Bone marrow (tissue), 2 donors: ENCODE measurements at places on chromosomes 16 and 17.

GRCh38 chr16:84660973-84661372, 12.7 kb downstream of the KLHL36 start:
- DNase-seq = no peak

GRCh38 chr16:63223851-63224250, 1187.6 kb upstream of the CDH8 start:
- no peak for DNase-seq

DNA sequence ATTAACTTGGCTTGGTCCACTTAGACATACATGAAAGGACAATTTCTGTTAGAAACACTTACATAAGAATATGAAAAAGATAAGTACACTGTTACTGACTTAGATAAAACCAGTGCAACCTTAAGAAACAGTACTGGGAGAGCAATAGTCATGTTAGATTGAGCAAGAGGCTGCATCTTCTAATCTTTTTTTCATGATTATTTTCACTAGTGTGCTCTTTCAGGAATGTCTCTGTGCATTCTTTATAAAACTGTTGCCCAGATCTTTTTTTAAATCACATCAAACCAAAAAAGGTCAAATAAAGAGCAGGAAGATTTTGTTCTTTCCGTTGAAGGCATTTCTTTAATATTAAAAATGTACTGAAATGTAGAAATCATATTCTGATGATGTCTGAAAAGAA, 100.7 kb upstream of the AXIN2 start:
- DNase-seq = no peak

DNA sequence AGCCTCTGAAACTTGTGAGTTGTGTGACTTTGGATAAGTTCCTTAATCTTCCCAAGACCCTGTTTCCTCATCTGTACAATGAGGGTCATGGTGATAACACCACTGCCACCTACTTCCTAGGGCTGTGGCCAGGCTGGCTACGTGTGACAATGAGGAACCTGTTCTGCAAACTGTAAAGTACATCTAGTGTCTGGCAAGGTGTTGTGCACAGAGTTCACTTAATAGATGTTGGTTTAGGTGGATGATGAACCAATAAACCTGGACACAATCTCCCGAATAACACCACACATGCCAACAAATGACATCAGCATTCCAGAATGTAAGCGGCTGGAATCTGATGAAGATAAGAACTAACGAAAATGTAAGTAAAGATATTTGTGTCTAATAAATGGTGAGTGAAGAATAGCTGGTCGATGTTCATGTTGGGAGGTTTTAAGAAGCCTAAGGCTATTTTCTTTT, 82.3 kb downstream of the MARCHF10 start:
- no peak for DNase-seq

DNA sequence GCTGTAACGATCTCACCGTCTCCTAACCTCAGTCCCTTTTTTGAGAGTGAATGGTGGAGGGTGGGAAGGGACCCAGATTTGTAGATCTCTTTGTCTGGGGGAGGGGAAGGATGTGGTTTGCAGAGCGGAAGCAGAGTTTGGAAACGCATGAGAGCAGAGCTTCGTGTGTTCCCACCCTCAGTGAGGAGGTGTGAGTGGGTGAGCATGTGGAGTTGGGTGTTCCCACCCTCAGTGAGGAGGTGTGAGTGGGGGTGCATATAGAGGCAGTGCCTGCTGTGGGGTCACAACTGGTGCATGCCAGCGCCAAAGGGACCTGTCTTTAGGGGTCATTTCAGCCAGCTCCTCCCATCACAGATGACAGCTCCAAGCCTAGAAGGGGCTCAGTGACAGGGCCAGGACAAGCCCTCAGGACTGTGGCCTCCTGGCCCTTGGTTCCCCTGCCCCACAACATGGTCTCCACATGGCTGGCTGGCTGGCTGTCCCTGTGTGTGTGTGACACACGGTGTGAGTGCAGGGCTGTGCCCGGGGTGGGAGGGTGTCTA, 1.8 kb upstream of the CISD3 start:
- peak; percentile 10 for DNase-seq

GRCh38 chr17:7562208-7562605, 488 bp downstream of the SENP3 start:
- no peak for DNase-seq

- DNase-seq = no peak
Observed at GRCh38 chr16:11006656-11007055, 62.3 kb downstream of the CLEC16A start.

- DNase-seq = no peak
Observed at GRCh38 chr16:64295466-64295865, 826.4 kb downstream of the CDH11 start.

DNA sequence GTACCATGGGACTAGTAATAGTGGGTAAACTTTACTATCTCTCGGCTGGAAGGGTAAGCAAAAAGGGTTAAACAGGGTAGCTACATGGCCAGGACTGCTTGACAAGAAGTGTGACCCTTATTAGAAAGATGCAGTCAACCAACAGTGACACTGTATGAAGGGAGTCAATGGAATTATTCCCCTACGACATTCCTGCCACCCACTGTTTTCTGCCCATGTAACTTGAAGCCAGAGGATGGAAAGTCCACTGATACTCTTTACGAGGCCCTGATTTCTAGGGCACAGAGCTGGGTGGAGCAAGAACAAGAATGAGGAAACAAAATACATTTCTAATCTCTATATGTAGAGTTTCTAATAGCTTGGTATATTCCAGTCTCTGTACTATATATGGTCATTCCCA, 1102.5 kb downstream of the CDH11 start:
- no peak for DNase-seq

DNA sequence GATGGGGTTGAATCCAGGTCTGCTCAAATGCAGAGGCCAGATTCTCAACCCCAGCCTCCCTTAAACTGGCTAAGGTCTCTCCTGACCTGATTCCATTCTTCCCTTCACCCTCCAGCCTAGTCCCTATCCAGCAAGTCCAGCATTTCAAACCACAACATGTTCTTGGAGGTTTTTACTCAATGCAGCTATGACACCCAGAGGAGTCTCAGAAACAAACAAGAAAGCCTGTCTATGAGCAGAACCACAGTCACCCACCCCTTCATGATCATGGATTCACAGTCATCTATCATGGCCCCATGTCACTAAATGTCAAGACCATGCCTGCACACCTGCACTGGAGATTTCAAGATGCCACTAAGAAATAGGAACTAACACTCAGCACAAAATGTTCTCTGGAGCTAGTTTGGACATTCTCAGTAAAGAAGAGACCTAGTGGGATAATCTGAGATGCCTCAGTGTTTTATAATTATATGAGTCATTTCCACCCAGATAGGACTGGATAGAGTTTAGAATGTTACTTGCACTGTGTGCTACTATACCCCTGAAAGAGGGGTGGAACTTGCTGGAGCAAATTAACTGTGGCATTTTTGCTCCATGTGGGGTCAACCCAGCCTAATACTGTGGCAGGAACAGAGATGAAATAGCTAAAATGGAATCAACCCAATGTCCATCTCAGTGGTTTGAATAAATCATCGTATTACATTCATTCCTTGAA, 9.5 kb upstream of the METTL22 start:
- DNase-seq = no peak

- DNase-seq = no peak
Observed at GRCh38 chr17:74408815-74409214, 23.1 kb upstream of the GPRC5C start.

- DNase-seq = no peak
Observed at GRCh38 chr17:76905036-76905435, 36.8 kb downstream of the MGAT5B start.

GRCh38 chr16:56688762-56689161, 6.5 kb downstream of the MT1X start:
- no peak for DNase-seq

DNA sequence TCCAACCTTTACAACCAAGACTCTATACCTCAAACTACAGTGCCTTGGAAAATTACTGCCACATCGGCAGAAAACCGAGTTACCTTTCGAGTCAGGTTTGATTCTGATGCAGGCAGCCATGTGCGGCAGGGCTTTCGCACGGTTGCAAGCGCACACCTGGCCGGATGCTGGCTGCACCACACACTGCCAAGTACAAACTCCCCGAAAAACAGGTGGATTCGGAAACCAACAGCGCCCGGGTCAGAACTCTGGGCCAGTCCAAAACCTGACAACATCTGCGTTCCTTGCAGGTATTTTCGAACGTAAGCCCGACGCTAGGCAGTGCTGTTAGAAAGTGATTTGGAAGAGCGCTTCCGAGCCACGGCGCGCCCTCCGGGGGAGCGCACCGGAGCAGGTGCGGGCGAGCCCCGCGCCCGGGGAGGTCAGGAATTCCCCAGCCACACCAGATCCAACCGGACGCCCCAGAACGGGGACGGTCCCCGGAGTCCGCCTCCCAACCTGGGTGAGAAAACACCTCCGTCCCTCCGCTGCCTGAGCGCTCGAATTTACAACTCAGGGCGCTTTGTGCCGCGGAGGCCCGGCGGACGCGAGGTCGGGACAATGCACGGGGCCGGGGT, 1.2 kb downstream of the USP7 start:
- DNase-seq = no peak

DNA sequence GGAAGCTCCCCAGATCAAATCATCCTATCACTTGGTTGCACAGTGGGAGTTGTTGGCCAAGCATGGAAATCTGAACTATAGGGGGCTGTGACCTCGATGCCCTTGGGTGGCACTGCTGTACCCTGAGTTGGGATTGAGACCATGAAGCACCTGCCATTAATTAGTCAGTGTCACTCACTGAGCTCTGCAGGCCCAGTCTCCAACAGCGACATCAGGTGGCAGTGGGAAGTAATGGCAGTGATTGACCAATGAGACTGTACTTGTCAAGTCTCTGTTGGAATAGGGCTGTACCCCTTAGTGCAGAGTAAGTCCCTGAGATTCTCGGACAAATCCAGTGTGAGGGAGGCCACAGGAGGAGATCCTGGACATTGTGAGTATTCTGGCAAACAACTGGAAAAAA, 118.0 kb upstream of the RPL38 start:
- DNase-seq = no peak

- no peak for DNase-seq
Observed at GRCh38 chr17:9402590-9403199, 172.9 kb downstream of the STX8 start.

DNA sequence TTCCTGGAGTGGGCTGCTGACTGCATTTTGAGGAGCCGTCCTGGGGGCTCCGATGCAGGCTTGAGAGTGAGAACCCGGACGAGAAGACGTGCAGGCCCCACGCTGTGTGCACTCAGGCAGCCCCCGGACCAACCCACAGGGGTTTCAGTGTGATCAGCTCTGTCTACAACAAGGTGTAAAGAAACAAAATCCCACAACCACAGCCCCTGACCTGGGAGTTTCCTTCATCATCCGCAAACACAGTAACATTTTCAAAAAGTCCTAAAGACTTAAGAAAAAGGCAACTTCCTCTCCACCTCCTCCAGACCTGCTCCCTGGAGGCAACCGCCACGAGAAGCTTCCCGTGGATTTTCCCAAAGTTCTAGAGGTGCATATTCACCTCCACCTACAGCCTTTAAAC, 15.4 kb upstream of the MEAK7 start:
- no peak for DNase-seq

- no peak for DNase-seq
Observed at GRCh38 chr16:3782566-3782965, 65.2 kb upstream of the TRAP1 start.

- no peak for DNase-seq
Observed at GRCh38 chr17:19482576-19482975, 51.1 kb upstream of the SLC47A1 start.

DNA sequence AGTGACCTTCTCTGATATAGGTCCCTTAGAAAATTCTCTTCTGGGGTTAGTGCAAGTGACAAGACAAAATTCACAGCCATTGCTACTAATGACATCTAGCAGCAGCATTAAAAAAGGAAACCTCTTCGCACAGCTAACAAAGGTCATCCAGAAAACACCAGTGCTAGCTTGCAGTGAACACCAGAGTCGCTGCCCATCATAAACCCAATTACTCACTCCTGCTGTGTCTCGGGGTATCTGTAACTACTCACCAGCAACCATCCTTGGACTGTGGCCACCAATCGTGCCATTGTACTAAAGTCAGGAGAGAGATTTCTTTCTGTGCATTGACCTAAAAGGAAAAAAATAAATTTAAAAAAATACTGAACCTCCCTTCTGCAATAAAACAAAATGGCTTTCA, 1494.7 kb upstream of the CDH8 start:
- no peak for DNase-seq

DNA sequence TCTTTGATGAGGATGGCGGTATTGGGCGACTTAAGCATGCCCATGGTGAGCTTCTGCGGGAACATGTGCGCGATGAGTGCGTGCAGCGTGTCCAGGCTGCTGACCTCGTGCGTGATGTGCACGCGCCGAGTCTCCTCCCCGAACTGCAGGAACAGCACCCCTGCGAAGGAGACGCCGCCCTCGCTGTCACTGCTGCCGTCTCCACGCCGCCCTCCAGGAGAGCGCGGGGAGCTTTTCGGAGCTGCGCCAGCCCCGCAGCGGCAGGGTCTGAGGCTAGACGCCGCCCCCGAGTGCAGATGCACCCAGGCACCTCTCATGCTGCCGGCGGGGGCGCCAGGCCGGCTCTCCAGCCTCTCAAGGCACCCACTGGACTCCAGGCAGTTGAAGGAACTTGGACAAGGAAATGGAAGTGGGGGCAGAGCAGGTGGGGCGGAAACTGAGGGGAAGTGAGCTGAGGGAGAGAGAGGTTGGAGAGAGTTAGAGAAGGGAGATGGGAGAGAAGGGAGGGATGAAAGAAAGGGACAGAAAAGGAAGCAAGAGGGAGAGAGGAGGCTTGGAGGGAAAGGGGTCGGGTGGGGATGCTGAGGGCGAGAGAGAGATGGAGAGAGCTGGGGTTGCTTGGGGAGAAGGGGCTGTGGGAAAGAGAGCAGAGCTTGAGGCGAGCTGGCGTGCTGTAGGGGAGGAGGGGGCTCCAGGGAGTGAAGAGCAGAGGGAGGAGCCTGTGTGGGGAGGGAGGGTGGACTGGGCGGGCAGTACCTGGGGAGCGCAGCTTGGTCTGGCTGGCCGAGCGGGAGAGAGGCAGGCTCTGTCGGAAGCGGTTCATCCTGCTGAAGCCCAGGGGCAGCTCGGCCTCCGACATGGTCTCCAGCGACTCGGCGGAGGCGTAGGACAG, 42.1 kb downstream of the SRCIN1 start:
- DNase-seq = no peak

- DNase-seq = no peak
Observed at GRCh38 chr17:6670999-6671398, 19.4 kb downstream of the C17orf100 start.

DNA sequence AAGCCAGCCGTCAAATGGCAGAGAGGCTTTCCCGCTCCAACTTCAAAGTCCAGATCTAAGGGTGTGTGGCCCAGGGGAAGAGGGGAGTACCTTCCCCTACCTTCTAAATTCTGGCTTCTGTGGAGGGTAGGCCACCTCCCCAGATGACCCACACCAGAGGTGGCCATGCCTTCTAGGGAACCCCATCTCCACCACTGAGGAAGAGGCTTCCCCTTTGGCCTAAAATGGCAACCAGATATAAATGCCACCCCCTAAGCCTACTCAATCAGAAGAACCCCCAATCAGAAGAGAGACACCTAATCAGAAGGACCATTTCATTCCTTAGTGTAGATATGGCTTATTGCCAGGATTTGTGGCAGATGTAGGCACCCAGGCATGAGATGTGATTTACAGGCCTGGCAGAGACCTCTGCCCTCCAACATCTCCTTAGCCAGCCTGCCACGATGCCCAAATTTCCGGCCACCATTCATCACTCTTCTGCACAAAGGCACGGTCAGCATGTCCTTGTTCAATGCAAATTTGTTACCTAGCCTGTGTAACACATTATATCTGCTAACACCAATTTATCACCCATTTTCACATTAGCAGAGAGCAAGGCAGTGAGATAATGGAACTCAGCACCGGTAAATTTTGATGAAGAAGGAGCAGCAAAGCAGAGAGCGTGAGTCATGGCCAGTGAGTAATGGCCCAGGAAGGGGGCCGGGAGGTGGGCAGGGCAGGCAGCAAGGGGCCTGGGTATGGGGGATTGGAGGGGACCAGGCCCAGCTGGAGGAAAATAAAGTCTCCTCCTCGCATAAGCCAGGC, 1.2 kb upstream of the MGAT5B start:
- no peak for DNase-seq
